ENCODE measurements at places on chromosomes 12 and 14. TPM values are rescaled to one million over a fixed set of nuclear protein-coding genes. Genes with fewer than 3 reads are reported as not detected.

The CPNE6 gene
- 0.14 TPM for total RNA-seq

The KRT6A gene
- not detected for total RNA-seq

The BORCS5 gene
- total RNA-seq = 33.6 TPM

The IL22 gene
- total RNA-seq = 8.4 TPM

The SLC5A8 gene
- total RNA-seq = not detected
